ENCODE measurements at places on chromosomes 4 and X.

DNA sequence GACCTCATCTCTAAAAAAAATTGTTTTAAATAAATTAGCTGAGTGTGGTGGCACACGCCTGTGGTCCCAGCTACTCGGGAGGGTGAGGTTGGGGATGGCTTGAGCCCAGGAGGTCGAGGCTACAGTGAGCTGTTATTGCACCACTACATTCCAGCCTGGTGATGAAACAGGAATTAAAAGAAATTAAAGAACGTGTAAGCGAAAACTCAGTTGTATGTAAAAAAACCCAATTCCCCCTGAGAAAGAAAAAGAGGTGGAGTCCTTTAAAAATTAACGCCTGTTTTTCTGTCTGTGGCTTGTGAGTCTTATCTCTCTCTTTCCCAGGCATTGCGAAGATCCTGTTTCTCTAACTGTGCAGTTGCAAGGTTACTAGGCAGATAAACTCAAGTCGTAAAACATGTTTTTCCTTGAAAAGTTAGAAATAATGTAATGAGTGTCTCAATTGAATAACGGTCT lies 22.1 kb downstream of the EPGN start:
- no peak for DNase-seq

GRCh38 chr4:103046416-103047290 lies 27.1 kb upstream of the SLC9B1 start:
- peak; percentile 42 for DNase-seq

- no peak for DNase-seq
These were observed 48.0 kb downstream of the USP46 start for GRCh38 chr4:52611030-52611555.

DNA sequence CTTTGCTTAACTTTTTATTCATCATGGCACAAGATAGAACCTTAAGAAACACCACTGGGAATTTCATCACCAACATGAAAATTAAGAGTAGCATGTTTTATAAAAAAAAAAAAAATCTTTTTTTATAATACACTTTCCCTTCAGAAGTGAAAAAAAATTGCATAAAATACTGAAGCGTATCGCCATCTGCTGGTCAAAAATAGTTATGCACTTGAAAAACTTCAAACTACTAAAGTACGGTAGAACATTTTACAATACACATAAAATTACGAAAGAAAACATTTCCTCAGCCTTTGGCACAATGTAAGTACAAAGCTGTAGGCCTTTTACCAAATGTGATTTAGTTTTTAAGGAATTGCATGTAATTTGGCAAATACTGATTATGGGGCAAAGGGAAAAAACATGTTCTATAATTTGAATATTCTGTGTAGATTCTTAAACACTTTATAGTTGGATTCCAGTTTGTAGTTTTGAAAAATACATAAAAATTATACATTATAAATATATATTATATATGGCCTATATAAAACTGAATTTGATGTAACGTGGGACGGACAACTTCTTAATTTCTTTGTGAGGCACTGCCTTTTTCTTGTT lies 26.5 kb downstream of the HCCS start:
- peak; percentile 64 for DNase-seq

- no peak for DNase-seq
These were observed 14.3 kb downstream of the SLC10A6 start for GRCh38 chr4:86834901-86835300.

GRCh38 chrX:24037729-24038128 lies 10.7 kb upstream of the KLHL15 start:
- DNase-seq, result no peak

DNA sequence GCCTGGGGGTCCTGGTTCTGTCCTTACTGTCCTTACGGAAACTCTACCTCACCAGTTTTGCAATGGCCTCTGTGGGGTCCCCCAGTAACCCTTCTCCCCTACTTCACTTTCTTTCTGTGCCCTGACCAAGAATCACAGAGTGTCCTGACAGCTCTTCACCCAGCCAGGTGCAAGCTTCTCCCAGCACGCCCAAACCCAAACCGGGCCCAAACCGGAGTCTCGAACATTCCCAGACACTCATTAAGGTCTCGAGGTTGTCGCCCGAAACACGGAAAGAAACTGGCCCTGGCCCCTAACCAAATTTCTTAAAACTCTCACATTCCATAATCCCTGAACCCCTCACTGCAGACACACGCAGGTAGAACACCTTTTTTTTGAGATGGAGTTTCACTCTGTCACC lies 19.1 kb downstream of the TRIML1 start:
- DNase-seq, result no peak

- DNase-seq, result no peak
These were observed 61.4 kb downstream of the IGFBP7 start for GRCh38 chr4:57048590-57049304.
